Stimulated activated CD4-positive, alpha-beta T cell treated with anti-CD3 and anti-CD28 coated beads, Interleukin-4, amount 100 ng/mL, for 48 hours (primary cell): ENCODE measurements at places on chromosomes 16 and 17.

DNA sequence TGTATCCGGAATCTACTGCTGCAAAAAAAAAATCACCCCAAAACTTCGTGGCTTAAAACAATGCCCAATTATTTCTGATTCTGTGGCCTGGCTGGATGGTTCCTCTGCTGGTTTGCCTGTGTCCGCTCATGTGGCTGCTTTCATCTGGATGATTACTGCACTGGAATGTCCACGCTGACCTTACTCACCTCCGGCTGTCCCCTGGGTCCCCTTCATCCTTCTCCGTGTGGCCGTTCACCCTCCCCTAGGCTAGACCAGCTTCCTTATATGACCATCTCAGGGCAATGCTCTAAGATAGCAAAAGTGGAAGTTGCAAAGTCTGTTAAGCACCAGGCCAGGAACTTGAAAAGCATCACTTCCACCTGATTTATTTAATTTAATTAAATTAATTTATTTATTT is 31.4 kb upstream of the SPNS2 start:
- no peak for DNase-seq

GRCh38 chr17:4161192-4161966 is 18.4 kb downstream of the CYB5D2 start:
- DNase-seq: no peak

GRCh38 chr16:24988129-24988518 is 27.0 kb downstream of the ARHGAP17 start:
- no peak for DNase-seq

- peak; percentile 41 for DNase-seq
These were observed at the start of gene FLII for GRCh38 chr17:18258356-18259038. Gene FLII (minus strand): TSS chr17:18258738. CDS start chr17:18258690, 48 bp downstream.

- DNase-seq: no peak
These were observed 93.1 kb downstream of the VAT1L start for GRCh38 chr16:77881355-77882030.
